Urinary bladder (tissue), 4 donors: ENCODE measurements at places on chromosomes 12 and 14. TPM values are rescaled to one million over a fixed set of nuclear protein-coding genes. Genes with fewer than 3 reads are reported as not detected.

Gene LPAR5
- total RNA-seq: 1.7 TPM

Gene OTX2
- total RNA-seq: not detected

Gene KRT73
- total RNA-seq: 0.11 TPM

Gene KRT6C
- not detected for total RNA-seq

Gene SIX4
- total RNA-seq: 9.9 TPM

Gene HOXC6
- total RNA-seq: 1.5 TPM

DNA sequence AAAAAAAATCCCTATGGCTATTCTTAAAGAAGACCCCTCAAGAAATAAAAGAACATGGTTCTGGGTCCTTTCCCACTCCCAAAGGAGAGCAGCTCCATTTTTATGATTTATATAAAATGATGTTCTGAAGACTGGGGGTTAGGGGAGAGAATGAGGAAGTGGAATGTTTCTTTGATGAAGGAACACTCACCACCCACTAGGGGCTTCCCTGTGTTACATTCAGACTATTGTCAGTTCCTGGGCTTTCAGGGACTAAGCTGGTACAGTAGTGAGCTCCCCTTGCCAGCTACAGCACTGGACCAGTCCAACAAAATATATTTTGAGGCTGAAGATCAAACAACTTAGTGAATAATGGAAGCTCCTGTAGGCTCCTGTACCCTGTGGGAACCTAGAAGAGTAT, 98.9 kb downstream of the HMGA2 start:
- DNase-seq: no peak

DNA sequence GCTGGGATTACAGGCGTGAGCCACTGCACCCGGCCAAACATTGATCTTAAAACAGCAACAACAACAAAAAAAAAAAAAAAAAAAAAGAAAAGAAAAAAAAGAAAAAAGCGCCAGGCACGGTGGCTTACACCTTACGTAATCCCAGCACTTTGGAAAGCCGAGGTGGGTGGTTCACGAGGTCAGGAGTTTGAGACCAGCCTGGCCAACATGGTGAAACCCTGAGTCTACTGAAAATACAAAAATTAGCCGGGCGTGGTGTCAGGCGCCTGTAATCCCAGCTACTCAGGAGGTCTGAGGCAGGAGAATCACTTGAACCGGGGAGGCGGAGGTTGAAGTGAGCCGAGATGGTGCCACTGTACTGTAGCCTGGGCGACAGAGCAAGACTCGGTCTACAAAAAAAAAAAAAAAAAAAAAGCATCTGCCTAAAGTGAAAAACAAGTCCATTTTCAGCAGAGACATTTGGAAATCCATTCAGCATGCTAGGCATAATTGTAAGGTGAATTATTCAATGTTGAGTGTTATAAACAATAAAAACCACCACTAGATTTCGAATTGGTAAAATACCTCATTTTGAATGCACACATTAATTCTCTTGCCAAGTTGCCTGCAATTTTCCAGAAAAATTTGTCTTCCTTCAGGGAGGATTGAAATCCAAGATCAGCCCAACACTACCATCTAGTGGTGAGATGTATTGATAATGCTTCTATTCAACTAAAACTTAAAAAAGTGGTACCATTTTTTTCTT, 8.0 kb upstream of the CERS5 start:
- DNase-seq: peak; percentile 78

GRCh38 chr12:16350682-16351081, 3.2 kb downstream of the MGST1 start:
- DNase-seq: no peak

DNA sequence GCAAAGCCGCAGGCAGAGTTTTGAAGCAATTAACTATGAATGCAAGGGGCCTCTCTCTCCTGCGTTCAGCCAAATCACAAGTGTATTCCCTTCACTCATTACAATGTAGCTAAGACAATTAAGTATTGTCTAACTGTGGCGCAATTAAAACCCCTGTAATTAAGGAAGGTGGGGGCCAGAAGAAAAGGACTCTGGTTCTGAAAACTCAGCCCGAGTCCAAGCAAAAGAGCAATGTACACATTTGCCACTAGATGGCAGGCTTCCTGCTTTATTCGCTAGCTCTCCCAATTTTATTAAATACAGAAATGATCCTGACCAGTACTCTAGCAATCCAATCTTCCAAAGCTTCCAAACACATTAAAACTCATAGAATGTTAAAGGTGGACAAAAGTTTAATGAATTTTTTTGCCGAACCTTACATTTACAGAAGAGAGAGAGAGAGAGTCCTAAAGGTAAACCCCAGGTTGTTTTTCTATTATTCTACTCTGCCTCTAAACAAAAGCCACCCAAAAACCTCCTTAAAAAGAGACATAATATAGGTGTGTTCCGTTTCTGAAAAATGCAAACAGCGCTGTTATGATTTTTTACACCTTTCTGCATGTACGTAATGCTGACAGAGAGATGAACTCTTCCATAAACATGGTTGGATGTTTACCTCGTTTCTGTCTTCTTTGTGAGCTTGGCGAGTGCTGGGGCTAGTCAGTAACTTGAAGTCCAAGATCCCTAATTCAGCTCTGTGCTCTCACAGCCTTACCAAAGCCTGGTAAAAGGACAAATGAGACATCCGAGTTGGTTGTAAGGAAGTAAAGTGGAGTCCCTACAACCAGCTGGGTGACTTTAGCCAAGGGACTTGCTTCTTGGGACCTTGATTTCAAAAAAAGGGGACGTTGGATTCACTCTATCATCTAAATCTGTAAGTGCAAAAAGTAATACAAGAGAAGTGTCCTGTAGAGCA, 50.9 kb upstream of the VASH1 start:
- no peak for DNase-seq

DNA sequence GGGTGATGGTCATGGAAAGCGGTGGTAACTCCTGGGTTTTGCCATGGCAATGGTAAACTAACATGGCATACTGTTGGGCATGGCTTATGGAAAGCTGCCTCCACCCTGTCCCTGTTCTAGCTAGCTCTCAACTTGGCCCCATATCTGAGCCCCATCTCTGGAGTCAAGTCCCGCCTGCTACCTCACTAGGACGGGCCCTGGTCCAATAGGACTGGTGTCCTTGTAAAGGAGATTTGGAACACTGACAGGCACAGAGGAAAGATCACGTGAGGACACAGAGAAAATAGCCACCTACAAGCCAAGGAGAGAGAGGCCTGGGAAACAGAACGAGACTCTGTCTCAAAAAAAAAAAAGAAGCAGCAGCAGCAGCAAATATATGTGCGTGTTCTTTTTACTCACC, 59.8 kb downstream of the RNFT2 start:
- DNase-seq: no peak

DNA sequence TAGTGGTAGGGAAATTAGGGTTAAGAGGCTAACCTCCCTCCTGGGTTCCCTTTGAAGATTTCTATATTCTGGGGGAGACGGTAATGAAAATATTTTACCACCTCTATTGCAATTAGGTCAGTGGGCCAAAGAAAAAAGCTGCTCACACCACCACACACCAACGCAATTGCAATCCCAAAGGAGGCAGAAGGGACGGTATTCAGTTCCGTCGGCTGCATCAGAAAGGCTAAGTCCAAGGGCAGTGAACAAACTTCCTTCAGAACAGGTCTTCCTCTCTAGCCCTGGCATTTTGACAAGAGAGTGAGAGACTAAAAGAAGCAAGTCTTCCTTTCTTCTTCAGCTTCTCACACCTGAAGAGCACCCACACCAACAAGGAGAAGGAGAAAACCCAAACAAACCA, 51.2 kb downstream of the OTX2 start:
- no peak for DNase-seq

DNA sequence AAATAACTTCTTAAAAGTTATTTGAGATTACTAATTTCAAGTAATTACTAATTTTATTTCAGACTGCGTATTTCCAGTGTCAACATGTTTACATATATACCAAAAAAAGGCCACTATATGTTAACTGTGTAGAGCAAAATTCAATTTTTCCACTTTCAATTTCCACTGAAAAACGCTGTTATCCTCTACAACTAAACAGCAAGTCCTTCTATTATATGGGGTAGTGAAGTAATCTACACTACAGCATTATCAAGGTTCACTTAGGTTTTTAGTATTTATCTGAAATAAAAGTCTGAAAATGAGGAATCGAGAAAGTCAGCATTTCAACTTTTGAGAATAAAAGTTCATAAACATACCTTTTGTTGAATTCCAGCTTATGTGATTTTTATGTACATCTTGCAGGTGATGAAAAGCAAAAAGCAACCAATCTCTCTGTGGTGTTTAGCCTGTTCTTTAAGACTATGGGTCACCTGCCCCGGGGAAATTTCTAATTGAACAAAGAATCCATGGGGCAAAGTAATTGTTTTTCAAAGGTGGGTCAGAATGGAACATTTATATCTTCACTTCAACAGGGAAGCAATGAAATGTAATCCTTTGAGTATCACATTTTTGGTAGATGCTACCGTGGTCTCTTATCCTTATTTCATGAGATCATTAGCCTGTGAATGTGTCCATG, 3.3 kb downstream of the BTG1 start:
- no peak for DNase-seq

DNA sequence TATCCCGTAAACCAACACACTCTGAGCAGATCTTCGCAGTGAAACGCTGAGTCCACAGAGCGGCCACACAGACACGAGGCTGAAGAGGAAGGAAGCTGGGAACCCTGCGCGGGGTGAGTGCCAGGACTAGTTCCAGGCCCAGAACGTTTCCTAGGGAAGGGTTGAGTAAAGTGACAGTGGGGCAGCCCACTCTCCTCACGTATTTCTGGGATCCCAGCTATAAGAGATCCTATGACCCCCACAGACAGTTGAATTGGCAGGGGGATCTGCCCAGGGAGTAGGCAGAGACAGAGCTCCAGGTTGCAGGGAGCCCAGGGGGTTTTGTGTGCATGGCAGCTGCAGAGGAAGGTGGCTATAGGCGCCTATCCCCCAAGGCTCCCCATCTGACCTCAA, 51.1 kb downstream of the GTF2A1 start:
- DNase-seq: no peak

DNA sequence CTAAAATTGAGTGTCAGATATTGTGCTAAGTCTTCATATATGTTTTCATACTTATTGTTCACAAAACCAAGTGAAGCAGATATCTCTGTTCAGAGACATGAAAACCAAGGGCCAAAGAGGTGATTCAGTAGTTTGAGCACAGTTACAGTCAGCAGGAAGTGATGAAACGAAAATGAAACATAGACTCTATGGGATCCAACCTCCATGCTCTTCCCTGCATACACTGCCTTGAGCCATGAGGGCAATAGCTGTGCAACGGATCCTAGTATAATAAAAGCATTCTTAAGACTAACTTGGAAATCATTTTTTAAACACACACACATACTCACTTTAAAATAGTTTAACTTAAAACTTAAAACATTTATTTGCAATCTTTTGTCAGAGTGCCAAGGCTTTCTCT, 27.9 kb downstream of the ESR2 start:
- DNase-seq: no peak

DNA sequence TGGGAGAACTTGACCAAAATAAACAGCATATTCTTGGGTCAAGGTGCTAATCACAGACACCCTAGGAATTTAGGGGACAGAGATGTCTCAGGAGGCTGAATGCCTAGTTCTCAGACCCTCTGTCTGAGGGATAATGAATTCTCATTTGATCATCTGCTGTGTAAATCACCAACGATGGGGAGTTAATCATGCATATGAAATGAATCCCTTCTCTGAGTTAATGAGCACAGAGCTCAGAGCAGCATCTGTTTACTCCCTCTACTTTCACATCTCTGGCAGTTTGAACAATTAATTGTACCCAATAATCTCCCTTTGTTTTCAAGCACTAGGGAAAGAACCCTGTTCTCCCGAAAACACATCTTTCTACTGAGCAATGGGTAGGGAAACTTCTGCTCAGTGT, 129.4 kb upstream of the SRRM4 start:
- DNase-seq: no peak

GRCh38 chr12:75658901-75659823, 147.8 kb upstream of the KRR1 start:
- DNase-seq: no peak

DNA sequence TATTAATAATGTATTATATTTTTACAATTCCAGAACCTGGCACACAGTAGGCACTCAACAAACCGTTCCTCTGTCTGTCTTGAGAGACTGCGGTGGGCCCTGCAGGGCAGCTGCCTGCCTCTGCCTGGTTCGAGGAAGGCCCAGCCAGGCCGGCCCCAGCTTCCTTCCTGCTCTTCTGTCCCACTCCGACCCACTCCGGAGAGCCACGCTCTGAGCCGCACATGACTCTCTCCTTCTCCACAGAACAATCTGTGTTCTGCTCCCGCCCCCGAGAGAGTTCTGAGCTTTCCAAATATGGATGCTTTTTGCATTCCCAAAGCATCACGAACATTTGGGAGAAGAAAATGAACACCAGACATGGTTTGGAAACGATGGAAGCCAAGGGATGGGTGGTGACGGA, 57.3 kb downstream of the TTC7B start:
- DNase-seq: no peak

DNA sequence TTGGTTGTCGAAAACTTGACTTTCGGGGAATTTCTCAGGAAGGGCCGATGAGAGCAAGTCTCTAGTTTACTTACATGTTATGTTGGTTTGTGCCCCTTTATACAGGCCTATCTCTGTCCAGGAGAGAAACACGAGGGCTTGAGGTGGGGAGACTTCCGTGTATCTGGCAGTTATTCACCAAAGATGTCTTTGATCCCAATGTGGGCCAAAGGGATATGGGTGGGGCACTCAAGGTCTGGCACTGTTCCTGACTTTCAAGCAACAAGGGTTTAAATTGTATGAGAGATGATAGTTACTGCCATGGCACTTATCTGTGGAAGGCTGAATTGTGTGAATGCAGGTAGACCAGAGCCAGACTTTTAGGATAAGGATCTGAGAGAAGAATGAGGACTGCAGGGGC, 137.2 kb upstream of the DHRS4 start:
- DNase-seq: no peak

GRCh38 chr12:62720025-62720424, 214.9 kb downstream of the PPM1H start:
- no peak for DNase-seq

- DNase-seq: peak; percentile 31
These were observed 1.4 kb downstream of the KRT2 start for GRCh38 chr12:52650520-52651081.

DNA sequence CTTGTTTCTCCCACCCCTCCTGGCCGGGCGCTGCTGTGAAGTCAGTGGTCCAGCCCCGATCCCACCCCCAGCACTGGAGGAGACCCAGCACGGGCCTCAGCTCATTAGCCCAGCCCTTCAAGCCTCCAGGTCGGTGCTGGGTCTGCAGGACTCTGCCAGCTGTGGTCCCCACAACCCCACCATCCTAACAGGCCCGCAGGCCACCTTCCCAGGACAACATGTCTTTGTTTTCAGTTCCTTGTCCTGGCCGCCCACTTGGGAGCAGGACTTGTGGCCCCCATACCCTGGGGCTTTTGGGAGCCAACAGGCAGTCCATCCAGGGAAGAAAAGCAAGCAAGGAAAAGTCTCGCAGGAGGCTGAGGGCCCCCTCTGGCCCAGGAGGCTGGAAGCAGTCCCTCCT, 60.0 kb downstream of the HRK start:
- no peak for DNase-seq
